Skin of body (tissue), 3 donors: ENCODE measurements at places on chromosomes 4 and X.
A peak's percentile ranks its signal among the peaks of the same experiment; 100 is the strongest.

- DNase-seq, result no peak
Observed at GRCh38 chrX:39564751-39565150, 533.0 kb downstream of the BCOR start.

DNA sequence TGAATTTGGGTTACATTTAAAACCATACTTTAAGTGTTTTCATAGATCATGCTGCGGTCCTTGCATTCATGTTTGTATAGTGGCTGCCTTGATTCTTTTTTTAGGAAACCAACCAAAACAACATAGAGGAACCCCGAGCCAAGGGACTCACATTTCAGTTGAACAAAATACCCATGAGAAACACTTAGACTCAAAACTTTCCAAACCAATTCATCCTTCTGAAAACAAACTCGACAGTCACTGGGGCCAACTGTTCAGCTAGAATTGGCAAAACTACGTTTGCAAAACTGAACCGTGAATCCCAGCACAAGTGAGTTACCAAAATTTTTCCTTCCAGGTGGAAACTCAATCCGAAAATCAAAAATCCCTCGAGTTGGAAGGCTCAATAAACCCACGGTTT, 1.4 kb downstream of the ADGRA3 start:
- DNase-seq, result no peak

GRCh38 chr4:55330241-55330640, 15.8 kb upstream of the SRD5A3 start:
- DNase-seq, result no peak

DNA sequence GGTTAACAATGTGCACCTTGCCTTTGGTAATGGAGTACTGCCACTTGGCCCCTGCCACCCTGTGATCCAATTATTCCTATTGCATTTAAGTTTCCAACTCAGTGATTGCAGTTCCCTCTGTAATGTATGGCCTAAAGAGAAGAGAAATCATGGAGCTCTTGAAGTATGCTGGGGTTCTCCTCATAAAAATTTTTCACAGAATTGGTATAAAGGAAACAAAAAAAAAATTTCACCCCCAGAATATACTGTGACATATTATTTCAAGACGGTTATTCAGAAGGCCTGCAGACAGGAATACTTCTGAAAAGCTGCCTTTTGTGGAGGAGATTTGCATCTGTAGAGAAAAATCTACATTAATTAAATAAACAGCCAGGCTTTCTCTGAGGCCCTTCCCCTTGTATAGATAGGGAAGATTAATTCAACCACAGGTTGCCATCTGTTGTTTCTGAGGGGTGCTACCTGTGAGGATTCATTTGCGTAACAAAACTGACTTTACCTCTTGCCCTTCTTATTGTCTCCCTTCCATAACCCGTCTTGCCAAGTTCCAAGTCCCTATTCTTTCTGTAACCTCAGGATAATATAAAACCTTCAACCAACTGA, 94.8 kb upstream of the LANCL3 start:
- no peak for DNase-seq

GRCh38 chrX:46587158-46587557, 13.6 kb downstream of the CHST7 start:
- DNase-seq, result no peak

GRCh38 chr4:184644553-184645307, 4.5 kb downstream of the CASP3 start:
- no peak for DNase-seq

- DNase-seq, result no peak
Observed at GRCh38 chr4:110034026-110034393, 121.3 kb downstream of the EGF start.

DNA sequence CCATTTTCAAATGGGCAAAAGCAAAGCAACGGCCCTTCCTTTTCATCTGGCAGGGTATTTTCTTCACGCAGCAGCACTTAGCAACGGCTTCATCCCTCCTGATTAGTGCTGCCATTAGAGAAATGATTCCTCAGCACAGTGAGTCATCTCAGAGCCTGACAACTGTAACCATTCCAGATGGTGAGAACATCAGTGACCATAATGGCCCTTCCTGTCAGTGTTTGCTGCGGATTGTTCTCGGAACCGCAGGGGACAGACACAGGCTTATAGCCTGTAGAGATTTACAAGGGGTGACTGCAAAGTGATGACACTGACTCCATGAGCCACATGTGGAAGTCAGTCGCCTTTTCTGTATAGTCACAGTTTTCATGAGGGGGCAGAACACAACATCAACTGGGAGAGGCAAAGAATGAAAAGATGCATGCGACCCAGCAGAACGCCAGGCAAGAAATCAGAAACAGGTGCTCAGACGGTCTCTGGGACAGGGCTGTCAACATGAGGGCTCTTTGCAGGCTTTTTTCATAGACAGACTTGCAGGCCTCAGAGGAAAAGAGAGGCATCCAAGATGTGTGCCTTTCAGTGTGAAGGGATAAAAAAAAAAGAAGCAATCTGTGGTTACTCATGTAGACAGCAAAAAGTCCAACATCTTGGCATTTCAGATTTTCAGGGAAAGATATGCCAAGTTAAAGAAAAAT, 69.9 kb upstream of the FBXW7 start:
- DNase-seq, result peak; percentile 47

GRCh38 chr4:7366954-7367353, 67.8 kb downstream of the PSAPL1 start:
- DNase-seq, result no peak

DNA sequence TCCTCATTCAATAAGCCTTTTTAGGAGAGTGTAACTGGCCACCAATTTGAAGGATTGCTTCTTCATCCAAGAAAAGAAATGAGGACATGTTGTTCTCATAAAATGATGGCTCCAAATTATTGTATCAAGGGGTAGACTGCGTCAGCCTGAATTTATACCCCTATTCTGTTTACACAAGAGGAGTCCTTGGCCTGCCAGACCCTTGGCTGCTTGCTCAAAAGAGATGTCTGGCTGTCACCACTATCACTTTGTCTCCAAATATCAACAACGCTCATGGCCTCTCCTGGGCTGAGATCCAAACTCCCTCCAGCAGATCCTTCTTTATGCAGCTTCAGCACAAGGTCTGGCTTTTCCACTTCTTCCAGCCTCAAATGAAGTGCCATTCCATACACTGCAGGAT, 127.9 kb downstream of the OR13H1 start:
- DNase-seq, result peak; percentile 55

DNA sequence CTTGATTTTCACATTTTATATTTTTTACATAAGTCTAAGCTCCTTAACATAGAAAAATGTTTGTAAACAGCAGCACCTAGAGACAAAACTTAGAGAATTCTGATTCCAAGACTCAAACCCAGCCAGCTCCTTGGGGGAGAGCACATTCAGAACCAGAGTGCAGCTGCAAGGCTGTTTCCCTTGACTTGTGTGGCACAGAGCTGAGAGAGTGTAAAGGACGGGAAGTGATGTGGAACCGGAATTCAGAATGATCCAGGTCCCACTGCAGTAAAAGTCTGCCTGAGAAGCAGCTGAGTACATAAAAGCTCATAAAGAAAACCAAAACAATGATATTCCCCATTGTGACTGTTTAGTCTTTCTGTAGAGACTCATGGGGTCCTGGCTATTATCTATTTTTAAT, 713.8 kb downstream of the RAB28 start:
- no peak for DNase-seq

DNA sequence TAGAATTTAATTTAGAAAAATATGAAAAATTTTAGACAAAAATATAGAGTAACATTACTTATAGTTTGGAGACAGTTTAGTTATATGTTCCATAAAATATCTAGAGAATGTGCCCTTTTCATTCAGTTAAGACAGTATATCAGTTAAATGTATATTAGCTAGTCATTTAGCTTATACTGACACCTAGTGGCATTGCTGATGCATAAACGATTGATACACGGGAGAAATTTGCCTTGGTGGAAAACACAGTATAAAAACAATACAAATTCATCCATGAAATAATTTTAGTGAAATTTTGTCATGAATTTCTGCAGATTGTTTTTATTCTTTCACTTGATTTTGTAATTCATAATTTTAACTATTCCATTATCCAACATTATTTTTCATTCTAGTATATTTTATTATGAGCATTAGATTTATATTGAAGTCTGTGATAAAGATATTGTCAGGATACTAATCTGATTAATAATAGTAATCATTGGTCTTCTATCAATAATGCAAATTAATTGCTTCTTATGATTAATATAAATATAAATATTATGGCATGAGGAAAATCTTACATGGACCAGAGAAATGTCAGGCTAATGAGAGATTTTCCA, 219.0 kb downstream of the TLL1 start:
- DNase-seq, result peak; percentile 2

- DNase-seq, result no peak
Observed at GRCh38 chrX:30637874-30638815, 15.1 kb upstream of the GK start.

DNA sequence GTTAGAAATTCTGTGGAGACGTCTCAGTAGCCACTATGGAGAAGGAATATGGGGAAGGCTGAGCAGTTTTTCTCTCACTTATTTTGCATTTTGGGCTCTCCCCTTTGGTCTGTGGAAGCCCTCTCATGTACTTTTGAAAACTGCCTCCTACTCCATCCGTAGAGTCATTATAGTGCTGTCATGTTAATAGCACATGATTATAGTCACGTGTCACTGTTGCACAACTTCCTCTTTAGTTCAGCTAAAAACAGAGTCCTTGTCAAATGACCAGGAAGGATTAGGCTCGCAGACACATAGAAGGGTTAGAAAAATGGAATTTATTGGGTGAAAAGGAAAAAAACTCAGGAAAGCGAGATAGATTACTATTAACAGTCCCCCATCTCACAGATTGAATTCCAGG, 258.2 kb upstream of the CXorf51A start:
- no peak for DNase-seq

DNA sequence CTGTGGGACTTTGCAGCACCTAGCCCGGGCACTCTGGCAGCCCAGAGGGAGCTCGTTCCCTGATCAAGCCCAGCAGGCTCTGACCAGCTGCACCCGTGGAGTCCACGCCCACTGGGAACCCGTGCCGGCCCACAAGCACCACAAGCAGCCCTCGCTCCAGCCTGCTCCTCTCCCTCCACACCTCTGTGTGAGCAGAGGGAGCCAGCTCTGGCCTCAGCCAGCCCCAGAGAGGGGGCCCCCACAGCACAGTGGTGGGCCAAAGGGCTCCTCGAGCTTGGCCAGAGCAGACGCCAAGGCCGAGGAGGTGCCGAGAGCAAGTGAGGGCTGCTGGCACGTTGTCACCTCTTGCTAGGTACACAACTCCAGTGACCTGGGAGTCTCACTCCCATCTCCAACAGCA, 5.1 kb upstream of the UGT2A1 start:
- DNase-seq, result no peak

- DNase-seq, result no peak
Observed at GRCh38 chr4:7310451-7310850, 118.1 kb downstream of the SORCS2 start.

DNA sequence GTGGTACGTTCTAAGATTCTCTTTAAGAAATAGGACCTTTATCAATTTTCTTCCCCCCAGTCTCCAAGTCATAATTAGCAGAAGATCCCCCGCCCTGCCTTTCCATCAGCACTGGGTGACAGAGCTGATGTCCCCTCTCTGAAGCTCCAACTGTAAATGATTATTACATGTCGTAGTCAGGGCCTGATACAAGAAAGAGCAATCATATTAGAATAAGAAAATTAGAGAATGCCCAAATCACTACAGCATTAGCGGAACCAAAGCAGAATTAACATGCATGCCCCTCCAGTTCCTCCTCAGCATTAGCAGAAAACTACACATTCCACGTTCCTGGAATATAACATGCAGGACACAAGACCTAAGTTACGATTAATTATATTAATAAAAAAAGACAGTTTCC, 717 bp downstream of the GPM6B start:
- DNase-seq, result no peak

DNA sequence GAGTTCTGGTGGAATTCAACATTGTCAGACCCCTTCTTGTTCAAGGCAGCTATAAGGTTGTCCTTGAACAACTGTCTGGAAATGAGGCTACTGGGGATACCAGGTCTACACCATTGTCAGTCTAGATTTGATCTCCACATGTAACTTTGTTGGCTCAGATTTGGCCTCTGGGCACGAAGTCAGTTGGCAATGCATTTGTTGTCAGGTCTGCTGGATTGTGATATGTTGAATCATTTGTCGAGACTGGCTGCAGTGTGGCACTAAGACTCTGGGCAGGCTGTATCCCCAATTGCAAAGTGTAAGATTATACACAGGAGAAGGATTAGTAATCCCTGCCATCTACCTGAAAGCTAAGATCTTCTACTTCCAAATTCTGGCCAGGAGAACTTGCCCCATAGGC, 26.5 kb downstream of the ZNF81 start:
- DNase-seq, result no peak

- no peak for DNase-seq
Observed at GRCh38 chr4:176614793-176615192, 177.9 kb downstream of the VEGFC start.

- DNase-seq, result no peak
Observed at GRCh38 chr4:9893329-9894108, 112.1 kb downstream of the DRD5 start.

- DNase-seq, result no peak
Observed at GRCh38 chr4:175953960-175954521, 111.6 kb upstream of the WDR17 start.

DNA sequence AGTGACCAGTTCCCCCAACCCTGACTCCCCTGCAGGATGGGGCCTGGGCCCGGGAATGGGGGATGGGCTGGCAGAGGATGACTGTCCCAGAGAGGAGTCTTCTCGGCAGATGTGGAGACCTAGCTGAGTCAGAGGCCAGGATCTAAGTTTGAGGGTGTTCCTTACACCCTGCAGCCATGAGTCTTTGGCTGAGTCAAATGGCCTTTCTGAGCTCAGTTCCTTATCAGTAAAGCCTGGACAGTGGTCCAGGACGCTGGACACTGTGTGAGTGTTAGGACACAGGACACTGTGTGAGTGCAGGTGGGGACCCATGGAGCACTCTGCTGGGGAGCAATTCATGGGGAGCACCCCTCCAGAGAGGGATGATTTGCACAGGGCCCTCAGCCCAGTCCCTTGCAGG, 5.0 kb downstream of the IL9R start:
- no peak for DNase-seq

- no peak for DNase-seq
Observed at GRCh38 chr4:87856816-87857215, 24.0 kb downstream of the MEPE start.

- no peak for DNase-seq
Observed at GRCh38 chrX:70219938-70220764, 14.3 kb upstream of the AWAT1 start.
